ENCODE measurements at places on chromosomes 1 and 21.
A peak's percentile ranks its signal among the peaks of the same experiment; 100 is the strongest.

- DNase-seq: no peak
Measured at GRCh38 chr1:239678181-239678580, 291.8 kb downstream of the CHRM3 start.

GRCh38 chr1:71298633-71299032 lies 217.8 kb upstream of the ZRANB2 start:
- DNase-seq: no peak

- DNase-seq: no peak
Measured at GRCh38 chr21:29091033-29091432, 17.6 kb upstream of the CCT8 start.

DNA sequence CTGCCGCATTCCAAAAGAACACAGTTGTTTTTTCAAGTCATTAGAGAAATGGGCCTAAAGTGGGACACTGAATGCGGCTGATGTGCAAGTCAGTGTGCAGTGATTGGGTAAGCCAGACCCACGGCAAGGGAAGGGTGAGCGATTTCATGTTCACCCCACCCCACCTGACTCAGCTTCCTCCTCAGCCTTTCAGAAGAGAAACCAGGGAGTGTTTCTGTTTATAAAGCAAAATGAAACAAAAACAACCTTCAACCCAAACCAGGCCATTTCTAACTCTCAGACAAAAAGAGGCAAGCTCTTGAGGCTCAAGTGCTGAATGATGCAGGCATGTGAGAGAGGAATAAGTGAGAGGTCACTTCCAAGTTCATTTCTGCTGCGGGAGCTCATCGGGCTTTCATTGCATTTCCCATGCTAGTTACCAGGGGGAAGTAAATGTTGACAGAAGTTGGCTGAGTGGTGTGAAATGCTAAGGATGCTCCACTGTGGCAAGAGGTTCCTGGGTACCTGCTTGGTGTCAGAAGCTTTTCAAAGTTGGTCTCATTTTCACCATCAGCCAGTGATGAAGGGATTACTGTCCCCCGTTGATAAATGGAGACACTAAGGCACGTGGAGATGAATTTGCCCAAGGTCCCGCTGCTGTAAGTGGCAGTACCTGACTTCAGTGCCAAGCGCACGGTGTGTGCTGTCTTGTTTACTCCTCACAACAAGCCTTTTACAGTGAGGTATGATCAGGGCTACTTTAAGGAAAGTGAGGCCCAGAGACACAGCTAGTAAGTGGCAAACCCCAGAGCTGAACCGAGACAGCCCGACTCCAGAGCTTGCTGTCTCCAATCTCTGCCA lies 29.1 kb downstream of the STPG1 start:
- no peak for DNase-seq

- no peak for DNase-seq
Measured at GRCh38 chr1:173426057-173426456, 51.1 kb upstream of the PRDX6 start.

- peak; percentile 66 for DNase-seq
Measured at GRCh38 chr1:87329051-87329525, 408 bp downstream of the LMO4 start.

- no peak for DNase-seq
Measured at GRCh38 chr1:91053630-91054029, 31.8 kb upstream of the ZNF644 start.
